ENCODE measurements at places on chromosomes 7 and 10. TPM values are rescaled to one million over a fixed set of nuclear protein-coding genes. Genes with fewer than 3 reads are reported as not detected.

DNA sequence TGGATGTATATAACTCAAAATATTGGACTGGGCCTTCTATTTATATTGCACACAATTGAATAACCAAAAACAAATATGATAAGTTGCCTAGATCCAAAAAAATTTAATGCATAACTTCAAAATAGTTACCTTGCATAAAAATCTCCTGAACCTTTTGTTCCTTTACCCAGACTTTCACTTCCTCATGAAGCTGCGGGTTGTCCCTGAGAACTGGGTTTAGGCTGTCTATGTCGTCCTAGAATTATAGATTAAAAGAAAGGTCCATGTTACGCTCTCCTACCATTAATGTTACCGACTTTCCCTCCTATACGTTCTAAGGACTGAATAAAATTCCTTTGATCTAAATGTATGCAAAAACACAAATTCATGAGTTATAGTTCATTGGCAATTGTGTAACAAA is 86.6 kb downstream of the NRBF2 start:
- H3K36me3 ChIP-seq: peaks cover 7% of the 10 kb centered on the region
- no peak overlapping the region for H3K4me3 ChIP-seq
- H3K27me3 ChIP-seq: no peaks in the 10 kb centered on the region
- H3K27ac ChIP-seq: no peak overlapping the region

- peaks cover 31% of the 10 kb centered on the region for H3K36me3 ChIP-seq
- no peaks in the 10 kb centered on the region for H3K4me1 ChIP-seq
- no peaks in the 10 kb centered on the region for H3K27me3 ChIP-seq
- no peak for DNase-seq
- no peak overlapping the region for H3K27ac ChIP-seq
- no peak overlapping the region for H3K4me3 ChIP-seq
Measured at GRCh38 chr7:77378584-77378983, 37.6 kb downstream of the GSAP start.

PAX2 gene
- not detected for total RNA-seq

DNA sequence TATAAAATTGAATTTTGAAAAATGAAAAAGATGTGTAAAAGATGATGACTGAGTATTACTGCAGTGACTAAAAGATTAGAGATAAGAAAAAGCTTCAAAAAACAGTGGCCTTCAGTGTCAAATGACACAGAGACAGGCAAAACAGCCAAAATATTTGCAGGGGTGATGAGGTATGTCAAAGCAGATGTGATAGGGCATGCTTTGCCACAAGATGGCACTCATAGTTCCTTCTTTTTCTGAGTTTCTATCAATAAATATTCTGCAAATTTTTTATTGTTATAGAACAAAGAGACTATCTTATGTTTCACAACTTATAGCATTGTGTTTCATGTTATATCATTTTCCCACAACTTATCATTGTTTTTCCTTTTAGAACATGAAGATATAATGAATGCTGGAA is 344.1 kb upstream of the HPS1 start:
- H3K4me3 ChIP-seq: no peak overlapping the region
- no peak for DNase-seq
- H3K27ac ChIP-seq: no peak overlapping the region
- no peaks in the 10 kb centered on the region for H3K36me3 ChIP-seq
- no peaks in the 10 kb centered on the region for H3K4me1 ChIP-seq
- no peaks in the 10 kb centered on the region for H3K27me3 ChIP-seq

DNA sequence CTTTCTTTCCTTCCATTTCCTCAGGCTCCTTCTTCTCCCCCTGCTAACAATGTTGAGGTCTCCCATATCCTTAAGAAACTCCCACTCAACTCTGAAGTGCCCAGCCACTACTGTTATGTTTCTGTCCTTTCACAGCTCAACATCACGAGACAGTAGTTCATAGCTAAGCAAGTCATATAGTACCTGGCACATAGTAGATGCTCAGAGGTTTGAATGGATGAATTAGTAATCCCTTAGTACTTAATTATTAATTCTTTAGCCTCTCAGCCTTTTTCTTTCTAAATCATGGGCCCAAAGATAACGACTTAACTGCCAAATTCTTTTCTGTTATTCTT is 22.6 kb downstream of the CSGALNACT2 start:
- peaks cover 43% of the 10 kb centered on the region for H3K36me3 ChIP-seq
- no peak overlapping the region for H3K27ac ChIP-seq
- no peak for DNase-seq
- H3K27me3 ChIP-seq: no peaks in the 10 kb centered on the region
- no peak overlapping the region for H3K4me3 ChIP-seq
- peaks cover 19% of the 10 kb centered on the region for H3K4me1 ChIP-seq

DNA sequence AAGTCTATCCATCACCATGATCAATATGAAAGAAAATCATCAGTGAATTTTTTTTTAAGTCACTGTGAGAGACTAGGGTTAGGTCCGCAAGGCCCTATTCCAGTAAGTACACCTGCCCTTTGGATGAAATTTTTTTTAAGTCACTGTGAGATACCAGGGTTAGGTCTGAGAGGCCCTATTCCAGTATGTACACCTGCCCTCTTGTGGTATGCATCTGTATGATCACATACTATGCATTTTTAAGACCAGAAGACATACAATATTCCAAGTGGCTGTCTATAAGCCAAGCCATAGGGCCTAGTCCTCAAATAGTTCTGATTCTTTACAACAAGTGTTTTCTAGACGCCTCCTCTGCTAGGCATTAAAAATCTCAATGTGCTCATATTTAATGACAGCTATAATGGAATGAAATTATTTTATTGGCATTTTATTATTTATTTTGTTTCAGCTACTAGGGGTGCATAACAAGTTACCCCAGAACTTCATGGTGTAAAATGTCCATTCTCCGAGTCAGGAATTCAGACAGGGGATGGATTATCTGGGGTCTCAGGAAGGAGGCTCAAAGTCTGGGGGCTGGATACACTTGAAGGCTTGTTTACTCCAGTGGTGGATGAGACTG is 53.1 kb downstream of the TEX36 start:
- no peak for DNase-seq
- no peaks in the 10 kb centered on the region for H3K27me3 ChIP-seq
- H3K27ac ChIP-seq: no peak overlapping the region
- no peaks in the 10 kb centered on the region for H3K36me3 ChIP-seq
- no peak overlapping the region for H3K4me3 ChIP-seq
- H3K4me1 ChIP-seq: no peaks in the 10 kb centered on the region

DNA sequence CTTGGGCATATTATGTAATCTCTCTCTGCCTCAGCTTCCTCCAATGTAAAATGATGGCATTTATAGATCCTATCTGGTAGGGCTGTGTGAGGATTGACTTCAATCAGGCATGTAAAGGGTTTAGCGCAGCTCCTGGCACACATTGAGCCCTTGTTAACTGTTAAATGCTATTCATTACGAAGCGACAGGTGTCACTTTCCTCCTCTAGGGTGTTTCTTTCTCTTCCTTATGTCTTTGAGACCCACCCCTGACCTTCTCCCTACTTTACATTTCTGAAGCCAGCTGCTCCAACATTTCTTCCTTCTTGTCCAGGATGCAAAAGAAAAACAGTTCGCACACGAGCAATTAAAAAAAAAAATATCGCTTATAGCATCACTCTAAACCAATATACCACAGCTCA is 5.7 kb upstream of the R3HCC1L start:
- peaks cover 3% of the 10 kb centered on the region for H3K27me3 ChIP-seq
- H3K4me3 ChIP-seq: no peak overlapping the region
- H3K36me3 ChIP-seq: no peaks in the 10 kb centered on the region

DNA sequence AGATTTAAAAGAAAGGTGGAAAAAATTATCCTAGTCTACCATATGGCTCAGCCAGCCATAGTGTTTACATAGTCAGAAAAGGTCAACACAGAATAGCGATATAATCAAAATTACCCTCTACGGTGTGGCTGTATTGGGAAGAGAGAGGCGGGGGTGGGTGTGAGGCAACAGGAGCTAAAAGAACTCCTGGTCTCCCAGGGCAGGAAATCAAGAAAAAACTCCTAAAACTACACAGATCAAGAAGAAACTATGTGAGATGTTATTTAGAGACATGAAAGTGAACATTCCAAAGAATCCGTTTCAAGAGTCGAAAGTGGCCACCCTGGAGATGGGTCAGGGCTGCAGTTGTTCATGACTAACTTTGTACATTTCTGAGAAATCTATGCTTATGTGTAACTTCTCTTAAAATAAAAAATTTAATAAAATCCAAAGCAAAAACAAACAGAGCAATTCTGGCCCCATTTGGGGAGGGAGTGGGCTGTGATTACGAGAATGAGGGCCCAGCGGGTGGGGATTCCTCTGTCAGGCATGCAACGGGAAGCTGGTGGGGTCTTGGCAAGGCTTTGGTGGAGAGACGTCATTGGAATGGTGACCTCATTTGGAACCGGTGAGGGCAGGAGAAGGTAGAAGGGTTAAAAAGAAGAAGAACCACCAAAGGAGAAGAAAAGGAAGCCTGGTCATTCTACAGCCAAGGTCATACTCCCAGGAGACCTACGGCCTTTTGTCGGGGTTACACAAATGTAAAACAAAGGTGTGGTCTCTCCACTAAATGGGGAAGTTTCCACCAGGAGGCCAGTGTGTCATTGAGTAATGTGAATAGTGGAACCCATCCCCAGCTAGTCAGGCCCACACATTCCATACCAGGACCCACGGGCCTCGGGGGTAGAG is 71.2 kb upstream of the DUSP5 start:
- no peak for DNase-seq
- H3K27me3 ChIP-seq: no peaks in the 10 kb centered on the region
- no peak overlapping the region for H3K27ac ChIP-seq
- H3K36me3 ChIP-seq: no peaks in the 10 kb centered on the region
- peaks cover 2% of the 10 kb centered on the region for H3K4me1 ChIP-seq

GRCh38 chr7:81562581-81562980 is 207.3 kb downstream of the HGF start:
- no peak for DNase-seq
- no peak overlapping the region for H3K27ac ChIP-seq
- no peaks in the 10 kb centered on the region for H3K4me1 ChIP-seq
- no peak overlapping the region for H3K4me3 ChIP-seq
- H3K27me3 ChIP-seq: no peaks in the 10 kb centered on the region

DNA sequence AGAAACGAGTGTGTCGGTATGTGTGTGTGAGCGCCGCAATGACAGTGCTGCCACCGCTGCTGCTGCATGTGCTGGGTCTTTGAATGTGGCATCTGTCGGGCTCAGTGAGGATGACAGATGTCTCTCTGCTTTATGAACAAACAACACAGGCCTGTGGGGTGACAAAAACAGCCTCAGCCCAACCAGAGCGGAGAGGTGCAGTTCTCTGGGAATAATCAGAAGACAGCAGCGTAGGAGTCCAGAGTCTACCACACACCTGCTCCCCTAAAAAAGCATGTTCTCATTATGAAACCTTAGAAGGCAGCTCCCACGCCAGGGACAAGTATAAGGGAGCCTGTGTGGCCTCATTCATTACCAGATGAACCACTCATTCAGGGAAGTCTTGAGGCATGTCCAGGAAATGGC is 278.3 kb downstream of the KCNMA1 start:
- H3K27ac ChIP-seq: no peak overlapping the region
- H3K4me1 ChIP-seq: no peaks in the 10 kb centered on the region
- peaks cover 2% of the 10 kb centered on the region for H3K27me3 ChIP-seq
- no peak for DNase-seq
- H3K4me3 ChIP-seq: no peak overlapping the region
- no peaks in the 10 kb centered on the region for H3K36me3 ChIP-seq

PDZD7 gene
- total RNA-seq: 2.7 TPM

GRCh38 chr7:151608031-151608551 is 88.4 kb upstream of the RHEB start:
- H3K4me3 ChIP-seq: no peak overlapping the region
- peaks cover 8% of the 10 kb centered on the region for H3K36me3 ChIP-seq
- H3K27ac ChIP-seq: no peak overlapping the region
- no peaks in the 10 kb centered on the region for H3K27me3 ChIP-seq
- H3K4me1 ChIP-seq: no peaks in the 10 kb centered on the region

DNA sequence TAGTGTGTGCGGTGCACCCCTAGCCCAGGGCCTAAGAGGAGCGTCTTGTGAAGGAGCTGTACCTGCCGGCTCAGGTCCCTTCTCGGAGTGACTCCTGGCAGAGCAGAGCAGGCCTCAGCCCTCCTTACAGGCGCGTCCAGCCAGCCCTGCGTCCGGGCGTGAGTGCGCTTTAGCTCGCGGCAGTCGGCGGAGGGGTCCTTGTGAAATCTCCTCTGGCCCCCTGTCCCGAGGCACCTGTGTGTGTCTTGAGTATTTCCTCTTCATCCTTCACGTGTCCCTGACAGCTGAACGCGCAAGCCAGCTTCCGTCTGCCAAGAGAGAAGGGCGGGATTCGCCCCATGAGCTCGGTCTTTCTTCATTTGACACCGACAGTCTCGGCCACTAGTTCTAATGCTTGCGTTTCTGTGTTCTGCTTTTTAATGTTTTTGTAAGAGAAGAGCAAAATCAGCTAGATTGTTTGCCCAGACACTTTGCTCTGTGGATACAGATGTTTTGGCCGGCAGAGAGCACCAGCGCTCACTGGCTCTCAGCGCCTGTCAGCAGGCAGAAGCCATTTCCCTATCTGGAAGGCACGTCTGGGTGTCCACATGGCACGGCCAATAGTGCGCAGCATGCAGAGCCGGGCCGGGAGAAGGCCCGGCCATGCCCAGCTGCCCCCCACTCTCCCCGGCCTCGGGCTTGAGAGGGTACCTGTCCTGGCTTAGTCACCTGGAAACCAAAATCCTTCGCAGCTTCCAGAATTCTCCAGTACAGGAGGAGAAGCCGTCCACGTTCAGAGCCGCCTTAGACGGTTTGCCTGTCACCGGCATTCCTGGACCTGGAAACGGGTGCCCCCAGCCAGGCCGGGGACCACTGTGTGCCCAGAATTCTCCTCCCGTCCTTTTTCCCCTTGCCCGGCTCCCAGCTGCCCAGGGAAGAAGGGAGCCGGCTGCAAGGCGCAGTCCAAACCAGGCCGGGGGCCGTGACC is 7.0 kb downstream of the GET4 start:
- peaks cover 32% of the 10 kb centered on the region for H3K36me3 ChIP-seq
- H3K27ac ChIP-seq: no peak overlapping the region
- no peaks in the 10 kb centered on the region for H3K27me3 ChIP-seq
- peaks cover 67% of the 10 kb centered on the region for H3K4me1 ChIP-seq
- no peak overlapping the region for H3K4me3 ChIP-seq
- DNase-seq: no peak

VAX1 gene
- not detected for total RNA-seq

SLC12A9 gene
- 70.7 TPM for total RNA-seq

DNA sequence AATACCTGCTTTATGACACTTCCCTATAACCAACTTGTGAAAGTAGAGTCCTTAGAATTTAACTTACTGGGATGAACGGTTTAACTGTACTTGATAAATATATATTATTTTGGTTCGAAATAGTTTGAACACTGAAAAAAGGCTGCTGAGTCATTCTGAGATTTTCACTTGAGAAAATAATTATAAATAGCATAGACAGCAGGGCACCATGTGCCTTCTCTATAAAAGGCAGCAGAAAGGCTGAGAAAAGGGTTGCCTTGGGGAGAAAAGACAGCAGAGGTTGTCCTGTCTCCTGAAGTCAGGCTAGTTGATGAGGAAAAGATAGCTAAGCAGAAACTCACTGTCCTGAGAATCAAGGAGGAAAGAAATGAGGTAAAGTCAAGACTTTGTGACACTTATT is 92.4 kb downstream of the CTTNBP2 start:
- DNase-seq: no peak
- H3K27me3 ChIP-seq: no peaks in the 10 kb centered on the region
- no peaks in the 10 kb centered on the region for H3K36me3 ChIP-seq
- H3K4me3 ChIP-seq: no peak overlapping the region

RBP4 gene
- total RNA-seq: 2.5 TPM

- no peak overlapping the region for H3K27ac ChIP-seq
- no peaks in the 10 kb centered on the region for H3K4me1 ChIP-seq
- no peaks in the 10 kb centered on the region for H3K27me3 ChIP-seq
- no peaks in the 10 kb centered on the region for H3K36me3 ChIP-seq
- DNase-seq: no peak
- no peak overlapping the region for H3K4me3 ChIP-seq
Measured at GRCh38 chr7:39219869-39220268, 242.2 kb downstream of the POU6F2 start.

All from T-cell (primary cell).